AML-193 (cell line): ENCODE measurements at places on chromosomes 5 and 9.
A peak's percentile ranks its signal among the peaks of the same experiment; 100 is the strongest.

DNA sequence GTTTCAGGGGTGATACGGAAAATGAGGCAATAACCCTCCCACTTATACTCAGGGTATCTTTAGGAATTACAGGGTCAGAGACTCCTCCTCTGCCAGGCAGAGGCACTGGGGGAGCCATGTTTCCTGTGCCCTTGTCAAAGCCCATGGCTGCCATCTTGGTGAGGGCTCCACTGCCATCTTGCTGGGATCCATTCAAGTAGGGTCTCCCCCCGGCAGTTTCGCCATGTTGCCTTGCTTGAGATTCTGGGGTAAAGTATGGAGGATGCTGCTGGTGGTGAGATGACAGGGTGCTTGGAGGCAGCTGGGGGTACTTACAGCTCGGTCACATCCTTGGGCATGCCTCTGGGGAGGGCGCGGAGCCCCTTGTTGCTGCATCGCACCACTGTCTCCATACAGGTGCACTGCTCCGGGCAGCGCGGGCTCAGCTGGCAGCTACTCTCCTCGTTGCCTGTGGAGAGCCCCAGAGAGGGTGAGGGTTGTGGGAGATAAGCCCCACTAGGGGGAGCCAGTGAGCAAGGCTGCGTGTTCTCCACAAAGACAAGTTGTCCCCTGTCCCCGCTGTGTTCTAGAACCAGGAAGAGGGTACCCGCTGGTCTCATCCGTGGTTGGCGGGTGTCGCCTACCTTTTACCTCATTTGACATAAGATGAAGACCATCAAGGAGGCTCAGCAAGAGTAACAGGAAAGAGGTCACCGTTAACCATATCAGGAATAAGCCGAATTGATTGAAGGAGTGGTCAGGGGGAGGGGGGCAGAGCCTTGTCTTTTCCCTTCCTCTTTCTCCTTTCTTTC lies 169.0 kb upstream of the PANK3 start:
- peak; percentile 16 for DNase-seq

DNA sequence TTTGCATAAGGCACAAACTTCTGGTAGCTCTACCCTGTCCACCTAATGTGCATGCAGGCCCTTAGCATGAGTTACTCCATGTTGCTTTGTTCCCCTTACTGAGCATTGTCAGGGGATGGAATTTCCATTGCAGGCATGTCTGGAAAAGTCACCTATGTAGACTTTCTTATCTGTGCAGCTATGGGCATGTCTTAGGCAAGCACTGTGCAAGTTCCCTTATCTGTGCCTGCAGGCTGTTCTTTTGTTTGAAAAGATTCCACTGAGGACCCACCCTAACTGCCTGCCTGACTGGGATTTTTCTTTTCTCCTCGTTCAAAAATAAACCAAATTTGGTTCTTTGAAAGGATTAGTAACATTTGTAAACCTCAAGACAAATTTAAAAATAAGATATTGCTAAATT lies 587.0 kb downstream of the CDH18 start:
- no peak for DNase-seq

- DNase-seq: no peak
These were observed 1448.7 kb upstream of the ACO1 start for GRCh38 chr9:30935730-30936129.

DNA sequence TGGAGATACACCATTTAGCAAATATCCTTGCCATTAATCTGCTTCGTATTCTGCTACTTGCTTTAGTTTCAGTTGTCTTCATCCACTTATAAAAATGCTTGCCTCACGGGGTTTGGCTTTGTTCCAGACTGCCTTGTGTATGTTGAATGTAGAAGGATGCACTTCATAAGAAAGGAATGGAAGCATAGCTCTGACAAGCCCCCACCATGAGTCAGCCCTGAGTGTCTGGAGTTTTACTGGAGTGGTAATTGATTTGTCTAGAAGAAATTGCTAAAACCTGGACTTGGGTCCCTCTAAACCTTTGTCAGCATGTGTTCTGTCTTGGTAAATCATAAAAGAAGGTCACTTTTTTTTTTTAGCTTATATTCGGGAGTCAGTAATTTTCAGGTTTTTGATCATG lies 4.6 kb downstream of the TEX48 start:
- DNase-seq: no peak

- DNase-seq: no peak
These were observed 94.6 kb upstream of the DMRT1 start for GRCh38 chr9:746661-747434.

DNA sequence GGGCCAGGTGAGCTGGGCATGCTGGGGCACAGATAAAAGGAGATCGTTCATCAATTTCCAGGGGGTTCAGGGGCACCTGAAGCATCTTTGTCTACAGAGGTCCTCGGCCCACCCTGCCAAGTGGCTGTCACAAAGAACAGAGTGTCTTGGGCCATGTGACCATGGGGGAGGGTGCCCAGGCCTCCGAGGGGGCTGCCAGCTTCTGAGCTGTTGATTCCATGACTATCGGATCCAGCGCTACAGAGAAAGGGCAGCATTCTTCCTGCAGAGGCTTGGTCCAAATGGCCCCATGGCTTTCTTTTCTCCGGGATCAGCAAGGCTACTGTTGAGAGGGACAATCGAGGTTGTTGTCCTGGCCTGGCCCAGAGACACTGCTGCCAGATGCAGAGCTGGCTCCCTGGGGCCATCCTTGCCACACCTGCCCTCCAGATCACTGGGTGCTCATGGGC lies 289.2 kb downstream of the ZSWIM6 start:
- DNase-seq: no peak

GRCh38 chr9:136784997-136785361 lies 6.2 kb upstream of the TMEM141 start:
- DNase-seq: no peak

DNA sequence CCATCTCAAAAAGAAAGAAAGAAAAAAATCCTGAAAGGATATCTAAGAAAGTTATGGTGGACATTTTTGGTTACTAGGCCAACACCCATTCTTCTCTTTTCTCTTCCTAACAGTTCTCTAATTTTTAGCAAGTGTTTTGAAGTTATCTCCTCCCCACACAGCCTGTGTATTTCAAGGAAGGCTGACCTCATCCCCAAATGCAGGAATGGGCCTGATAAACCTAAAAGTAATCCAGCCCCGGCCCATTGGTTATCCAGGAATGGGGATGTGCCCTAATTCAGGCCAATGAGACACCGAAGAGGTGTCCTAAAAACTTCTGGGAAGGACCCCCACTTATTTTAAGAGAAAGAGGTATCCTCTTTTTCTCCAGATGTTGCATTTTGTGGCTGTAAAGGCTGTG lies 46.6 kb downstream of the F2R start:
- no peak for DNase-seq
